Ovary (tissue), 10 donors: ENCODE measurements at places on chromosomes 11 and 22.
A peak's percentile ranks its signal among the peaks of the same experiment; 100 is the strongest.

- DNase-seq: no peak
Measured at GRCh38 chr11:19352771-19353160, 112.0 kb upstream of the E2F8 start.

DNA sequence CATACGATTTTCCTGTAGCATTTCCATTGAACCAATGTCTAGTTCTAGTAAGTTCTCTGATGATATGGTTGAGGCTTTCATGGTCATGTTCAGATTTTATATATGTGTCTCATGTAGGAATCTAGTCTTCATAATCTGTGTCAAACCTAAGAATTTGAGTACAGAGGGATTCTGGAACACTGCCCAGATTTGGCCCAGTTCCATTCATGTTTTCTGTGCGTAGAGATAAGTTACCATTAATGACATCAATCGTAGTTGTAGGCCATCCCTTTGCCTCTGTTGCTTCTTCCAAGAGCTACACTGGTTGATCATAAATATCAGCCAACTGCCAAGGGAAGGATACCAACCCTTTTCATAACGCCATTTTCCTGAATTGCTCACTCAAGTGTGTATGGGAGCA is 23.3 kb downstream of the ST3GAL4 start:
- DNase-seq: no peak

- DNase-seq: no peak
Measured at GRCh38 chr11:29328961-29329441, 687.8 kb downstream of the KCNA4 start.

DNA sequence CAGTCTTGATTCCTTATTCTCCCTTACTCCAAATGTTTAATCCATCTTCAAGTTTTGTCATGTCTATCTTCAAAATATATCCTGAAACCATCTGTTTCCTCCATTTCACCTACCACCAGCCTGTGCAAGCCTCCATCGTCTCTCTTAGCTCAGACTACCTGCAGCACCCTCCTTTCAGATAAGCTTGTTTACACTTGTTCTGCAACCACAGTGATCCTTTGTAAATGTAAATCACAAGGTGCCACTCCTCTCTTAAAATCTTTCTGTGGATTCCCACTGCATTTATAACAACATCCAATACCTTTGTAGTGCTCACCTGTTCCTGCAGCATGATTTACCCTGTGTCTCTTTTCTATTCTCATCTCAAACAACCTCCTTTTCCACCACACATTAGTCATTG is 31.8 kb upstream of the GPR83 start:
- DNase-seq: no peak

DNA sequence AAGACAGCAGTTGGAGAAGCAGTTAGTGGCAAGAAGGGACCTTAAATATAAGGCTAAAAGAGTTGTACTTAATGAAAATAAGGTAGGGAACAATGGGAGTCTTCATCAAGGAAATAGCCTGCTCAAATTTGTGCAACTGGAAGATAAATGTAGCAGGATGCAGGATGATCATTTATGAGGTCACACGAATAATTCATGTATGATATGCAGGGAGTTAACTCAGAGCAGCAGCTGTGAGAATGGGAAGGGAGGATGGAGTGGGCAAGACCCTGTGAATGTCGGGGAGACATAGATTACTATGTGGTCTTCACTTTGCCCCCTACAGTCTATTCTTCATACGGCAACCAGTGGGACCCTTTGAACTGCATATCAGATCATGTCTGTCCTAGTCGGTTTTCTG is 25.2 kb upstream of the BMAL1 start:
- DNase-seq: no peak

- no peak for DNase-seq
Measured at GRCh38 chr11:119757378-119757777, 28.4 kb upstream of the NECTIN1 start.

GRCh38 chr11:1217151-1217550 is 5.7 kb upstream of the MUC5B start:
- no peak for DNase-seq

DNA sequence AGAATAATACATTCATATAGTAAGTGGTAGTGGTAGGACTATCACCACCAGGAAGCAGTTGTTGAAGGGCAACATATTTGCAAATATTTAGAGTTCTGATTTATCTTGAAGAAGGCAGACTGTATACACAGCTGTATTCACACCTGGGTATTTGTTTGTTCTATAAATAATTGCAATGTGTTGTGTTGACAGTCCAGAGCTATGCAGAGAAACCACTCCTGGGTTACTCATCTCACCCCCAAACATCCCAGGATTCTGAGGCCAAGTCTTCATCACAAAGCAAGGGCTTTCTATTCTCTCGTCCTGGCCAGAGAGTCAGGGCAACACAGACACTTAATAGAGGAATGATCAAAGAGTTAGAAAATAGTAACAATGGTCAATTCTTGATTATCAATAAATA is 102.1 kb upstream of the FAT3 start:
- DNase-seq: no peak

DNA sequence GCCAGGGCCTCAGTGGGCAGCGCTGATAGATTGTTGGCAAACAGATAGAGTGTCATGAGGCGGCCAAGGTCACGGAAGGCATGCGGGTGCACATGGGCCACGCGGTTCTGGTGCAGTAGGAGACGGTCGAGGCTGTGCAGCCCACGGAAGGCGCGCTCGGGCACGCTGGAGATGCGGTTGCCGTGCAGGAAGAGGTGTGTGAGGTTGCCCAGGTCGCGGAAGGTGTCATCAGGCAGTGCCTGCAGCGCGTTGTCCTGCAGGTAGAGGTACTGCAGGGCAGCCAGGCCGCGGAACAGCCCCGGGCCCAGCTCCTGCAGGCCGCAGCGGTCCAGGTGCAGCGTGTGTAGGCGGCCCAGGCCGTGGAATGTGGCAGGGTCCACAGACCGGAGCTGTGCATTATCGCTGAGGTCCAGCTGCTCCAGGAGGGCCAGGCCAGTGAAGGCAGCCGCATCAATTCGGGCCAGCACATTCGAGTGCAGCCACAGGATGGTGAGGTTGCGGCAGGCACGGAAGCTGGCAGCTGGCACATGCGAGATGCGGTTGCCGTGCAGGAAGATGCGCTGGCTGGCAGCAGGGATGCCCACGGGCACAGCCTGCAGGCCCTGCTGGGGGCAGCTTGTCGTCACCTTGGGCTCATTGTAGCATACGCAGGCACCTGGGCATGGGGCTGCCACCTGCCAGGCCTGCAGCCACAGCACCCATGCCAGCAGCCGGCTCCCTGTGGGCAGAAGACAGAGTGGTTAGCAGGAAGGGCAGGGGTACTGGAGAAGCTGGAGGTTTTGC is 25.5 kb downstream of the RTN4R start:
- DNase-seq: no peak

- DNase-seq: no peak
Measured at GRCh38 chr22:28245579-28246224, 326.6 kb upstream of the PITPNB start.

- no peak for DNase-seq
Measured at GRCh38 chr11:17294033-17294432, 17.5 kb downstream of the NUCB2 start.

GRCh38 chr11:120207512-120207911 is 3.3 kb upstream of the OAF start:
- no peak for DNase-seq

GRCh38 chr11:124511745-124512144 is 31.7 kb downstream of the OR8B12 start:
- no peak for DNase-seq

GRCh38 chr11:19679952-19680828 is 32.4 kb upstream of the NAV2 start:
- peak; percentile 74 for DNase-seq

DNA sequence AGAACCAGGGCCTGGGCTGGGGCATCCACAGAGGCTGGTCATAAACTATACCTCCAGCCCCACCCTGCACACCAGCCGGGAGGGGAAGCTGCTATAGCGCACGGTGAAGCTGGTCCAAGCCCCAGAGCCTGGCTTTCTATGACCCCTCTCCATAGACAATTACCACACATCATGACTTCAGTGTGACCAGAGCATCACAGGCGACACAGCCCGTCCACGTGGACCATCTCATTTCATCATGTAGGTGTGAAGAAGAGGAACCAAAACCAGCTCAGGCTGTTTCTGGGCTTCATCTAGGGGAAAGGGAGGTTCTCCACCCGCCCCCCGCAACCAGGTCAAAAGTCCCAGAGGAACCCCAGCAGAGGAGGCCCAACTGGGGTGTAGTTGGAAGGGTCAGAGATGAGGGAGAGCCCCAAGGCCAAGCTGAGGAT is 3.0 kb downstream of the CXCR5 start:
- no peak for DNase-seq

DNA sequence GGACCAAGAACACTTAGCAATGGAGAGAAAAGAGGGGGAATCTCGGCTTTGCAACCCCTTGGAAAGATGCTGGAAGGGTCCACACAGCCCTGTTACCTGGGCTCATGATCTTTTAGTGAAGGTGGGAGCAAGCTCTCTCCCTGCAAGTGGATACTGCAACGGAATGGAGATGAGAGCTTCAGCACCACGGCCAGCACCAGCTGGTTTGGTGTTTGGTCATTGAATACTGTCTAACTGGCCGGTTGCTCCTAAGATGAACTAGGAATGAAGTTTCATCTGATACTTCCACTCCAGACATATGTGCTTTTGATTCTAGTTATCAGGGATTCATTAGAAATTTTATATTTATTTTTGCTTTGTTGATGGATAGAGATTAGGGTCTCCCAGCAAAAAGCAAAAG is 16.3 kb downstream of the HTR3A start:
- DNase-seq: no peak

DNA sequence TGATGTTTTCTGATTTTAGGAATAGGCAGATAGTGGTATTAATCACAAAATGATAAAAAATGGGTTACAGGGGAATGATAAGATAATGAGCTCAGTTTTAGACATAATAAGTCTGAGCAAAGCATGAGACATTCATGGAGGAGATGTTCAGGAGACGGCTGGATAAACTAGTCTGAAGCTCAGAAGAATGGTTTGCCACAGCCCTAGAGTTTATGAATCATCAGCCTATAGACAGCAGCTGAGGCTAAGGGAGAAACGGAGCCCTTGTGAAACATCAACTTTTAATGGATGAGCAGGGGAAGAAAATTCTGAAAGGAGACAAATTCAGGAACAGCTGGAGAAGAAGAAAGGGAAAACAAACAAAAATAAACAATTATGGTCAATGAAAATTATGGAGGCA is 87.2 kb downstream of the RELT start:
- no peak for DNase-seq

DNA sequence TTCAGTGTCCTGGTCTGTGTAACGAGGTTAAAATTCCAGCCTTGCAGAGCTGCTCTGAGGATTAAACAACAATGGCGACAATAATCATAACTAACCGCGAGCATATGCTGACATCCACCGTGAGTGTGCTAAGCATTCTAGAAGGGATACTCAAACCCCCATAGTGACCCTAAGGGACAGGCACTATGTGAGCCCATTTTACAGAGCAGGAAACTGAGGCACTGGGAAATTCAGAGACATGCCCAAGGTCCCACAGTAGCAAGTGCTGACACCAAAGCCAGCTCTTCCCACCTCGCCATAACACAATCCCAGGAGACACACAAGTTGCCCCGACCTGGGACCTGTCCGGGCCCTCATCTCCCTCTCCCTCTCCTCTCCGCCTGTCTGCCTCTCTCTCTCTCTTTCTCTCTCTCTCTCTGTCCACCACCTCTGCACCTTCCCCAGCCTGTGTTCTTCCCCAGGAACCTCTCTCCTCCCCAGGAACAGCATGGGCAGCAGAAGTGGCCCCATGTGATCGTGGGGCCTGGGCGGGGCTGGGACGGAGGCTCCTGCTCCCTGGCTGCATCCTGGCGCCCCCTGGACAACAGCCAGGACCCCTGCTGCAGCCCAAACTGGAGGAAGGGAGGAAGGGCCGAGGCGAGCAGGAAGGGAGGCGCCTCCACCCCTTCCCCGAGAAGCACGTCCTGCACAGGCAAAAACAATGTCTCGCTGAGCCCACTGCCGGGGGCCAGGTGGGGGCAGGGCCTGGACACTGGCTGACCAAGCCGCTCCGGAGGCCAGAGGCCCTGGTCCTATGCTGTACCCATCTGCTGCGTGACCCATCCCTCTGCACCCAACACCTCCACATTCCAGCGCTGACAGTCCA is 14.8 kb upstream of the MFNG start:
- peak; percentile 76 for DNase-seq

DNA sequence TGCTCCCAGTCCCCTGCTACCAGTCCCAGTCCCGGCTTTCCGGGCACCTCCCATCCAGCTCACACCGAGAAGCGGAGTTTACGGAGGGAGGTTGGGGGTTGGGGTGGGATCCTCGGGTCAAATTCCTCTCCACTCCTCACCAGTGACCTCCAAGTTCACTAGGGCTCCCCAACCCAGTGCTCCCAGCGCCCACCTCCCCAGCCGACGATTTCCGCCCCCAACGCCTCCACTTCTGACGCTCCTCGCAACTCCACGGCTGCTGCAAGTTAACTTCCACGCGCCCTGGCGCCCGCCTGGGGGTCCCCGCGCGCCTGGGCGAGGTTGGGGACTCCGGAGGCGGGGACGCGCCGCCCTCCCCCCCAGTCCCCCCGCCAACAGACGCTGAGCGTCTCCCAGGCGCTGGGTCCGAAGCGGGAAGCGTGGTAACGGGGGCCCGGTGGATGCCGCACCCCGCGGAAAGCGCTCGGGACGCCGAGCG is 526 bp downstream of the TPST2 start:
- no peak for DNase-seq

- DNase-seq: no peak
Measured at GRCh38 chr11:83158357-83158786, 1.4 kb downstream of the PCF11 start.

GRCh38 chr11:20980736-20981135 is 311.4 kb downstream of the NELL1 start:
- no peak for DNase-seq

DNA sequence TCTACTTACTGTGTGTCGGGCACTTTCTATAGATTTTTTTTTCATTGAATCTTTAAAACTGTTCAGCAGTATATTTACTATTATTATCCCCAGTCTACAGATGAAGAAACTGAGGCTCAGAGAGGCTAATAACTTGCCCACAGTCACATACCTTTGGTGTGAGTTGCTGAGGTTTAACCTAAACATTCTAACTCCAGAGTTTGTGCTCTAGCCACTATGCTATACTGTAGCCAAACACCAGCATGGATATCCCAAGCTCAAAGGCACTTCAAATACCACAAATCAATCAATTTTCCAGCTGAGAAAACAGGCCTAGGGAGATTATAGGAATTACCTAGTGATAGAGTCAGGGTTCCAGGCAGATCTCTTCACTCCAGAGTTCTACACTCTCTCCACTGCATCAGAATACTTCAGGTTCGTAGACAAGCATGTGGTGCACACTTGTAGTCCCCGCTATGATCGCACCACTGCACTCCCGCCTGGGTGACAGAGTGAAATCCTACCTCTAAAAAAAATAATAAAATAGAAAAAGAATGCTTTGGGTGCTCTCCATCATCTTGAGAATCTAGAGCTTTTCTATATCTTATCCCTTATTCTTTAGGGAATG is 20.4 kb upstream of the UPB1 start:
- no peak for DNase-seq
